ENCODE measurements at places on chromosomes 2 and 18. TPM values are rescaled to one million over a fixed set of nuclear protein-coding genes. Genes with fewer than 3 reads are reported as not detected.

The CARF gene
- 5.2 TPM for total RNA-seq

The MGAT4A gene
- 6.8 TPM for total RNA-seq

The VWA3B gene
- not detected for total RNA-seq

The SERPINB12 gene
- not detected for total RNA-seq

The IL36G gene
- total RNA-seq: not detected

The LYPD6 gene
- 13.7 TPM for total RNA-seq

The ADCYAP1 gene
- not detected for total RNA-seq

The EEF1B2 gene
- 635 TPM for total RNA-seq

The CYS1 gene
- total RNA-seq: under 0.01 TPM

The ERFE gene
- 0.22 TPM for total RNA-seq

The IWS1 gene
- 32.7 TPM for total RNA-seq
